Stimulated activated CD4-positive, alpha-beta T cell treated with anti-CD3 and anti-CD28 coated beads, Interleukin-1b, Interleukin-23, amount 100 ng/mL, for 24 hours (primary cell): ENCODE measurements at places on chromosomes 3 and 15.

DNA sequence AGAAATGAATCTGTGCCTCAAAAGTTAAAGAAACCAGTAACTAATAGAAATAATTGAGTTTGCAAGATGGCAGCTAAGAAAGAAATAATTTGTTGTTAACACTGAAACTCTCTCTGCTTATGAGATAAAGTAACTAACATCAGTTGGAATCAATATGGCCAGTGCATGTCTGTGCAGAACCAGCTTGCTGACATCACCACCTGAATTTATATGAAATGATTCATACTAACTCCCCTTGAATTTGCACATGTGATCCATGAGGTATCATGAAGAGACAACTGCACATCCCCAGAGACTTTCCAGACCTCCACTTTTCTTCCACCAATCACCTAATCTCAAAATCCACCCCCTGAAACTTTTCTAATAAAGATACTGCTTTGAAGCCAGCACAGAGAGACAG lies 10.3 kb upstream of the SLC25A38 start:
- DNase-seq = no peak

DNA sequence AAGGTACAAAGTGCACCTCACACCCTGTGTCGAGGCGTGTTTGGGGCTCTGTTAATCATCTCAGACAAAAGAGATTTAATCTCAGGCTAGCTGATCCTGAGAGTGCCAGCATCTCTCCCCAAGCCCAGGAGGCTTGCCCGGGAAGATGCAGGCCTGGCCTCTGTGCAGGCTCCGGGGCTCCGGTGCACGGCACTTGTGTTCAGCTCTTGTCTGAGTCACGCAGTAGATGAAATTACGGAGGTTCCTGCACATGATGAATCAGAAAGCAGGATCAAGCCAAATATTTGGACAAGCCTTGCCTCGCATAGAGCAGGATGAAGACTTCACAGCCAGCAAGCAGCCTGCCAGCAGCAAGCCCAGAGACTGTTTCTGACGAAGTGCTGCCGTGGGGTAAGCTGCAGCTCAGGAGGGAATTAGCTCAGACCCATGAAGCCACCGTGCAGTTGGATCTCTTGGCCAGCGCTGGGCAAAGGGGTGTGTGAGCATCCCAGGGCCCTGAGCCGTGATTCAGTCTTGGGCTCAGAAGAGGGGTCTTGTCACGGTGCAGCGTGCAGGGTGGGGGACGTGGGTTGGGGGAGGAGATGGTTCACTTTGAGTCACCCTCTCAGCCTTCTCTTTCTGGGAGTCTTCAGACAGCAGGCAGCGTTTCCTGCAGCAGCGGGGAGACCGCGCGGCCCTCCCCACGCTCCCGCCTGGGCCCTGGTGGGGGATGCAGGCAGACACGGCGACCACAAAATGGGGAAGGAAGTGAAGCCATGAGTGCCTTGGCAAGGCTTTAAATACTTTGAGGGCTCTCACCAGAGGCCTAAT lies 89.2 kb upstream of the MEF2A start:
- no peak for DNase-seq

DNA sequence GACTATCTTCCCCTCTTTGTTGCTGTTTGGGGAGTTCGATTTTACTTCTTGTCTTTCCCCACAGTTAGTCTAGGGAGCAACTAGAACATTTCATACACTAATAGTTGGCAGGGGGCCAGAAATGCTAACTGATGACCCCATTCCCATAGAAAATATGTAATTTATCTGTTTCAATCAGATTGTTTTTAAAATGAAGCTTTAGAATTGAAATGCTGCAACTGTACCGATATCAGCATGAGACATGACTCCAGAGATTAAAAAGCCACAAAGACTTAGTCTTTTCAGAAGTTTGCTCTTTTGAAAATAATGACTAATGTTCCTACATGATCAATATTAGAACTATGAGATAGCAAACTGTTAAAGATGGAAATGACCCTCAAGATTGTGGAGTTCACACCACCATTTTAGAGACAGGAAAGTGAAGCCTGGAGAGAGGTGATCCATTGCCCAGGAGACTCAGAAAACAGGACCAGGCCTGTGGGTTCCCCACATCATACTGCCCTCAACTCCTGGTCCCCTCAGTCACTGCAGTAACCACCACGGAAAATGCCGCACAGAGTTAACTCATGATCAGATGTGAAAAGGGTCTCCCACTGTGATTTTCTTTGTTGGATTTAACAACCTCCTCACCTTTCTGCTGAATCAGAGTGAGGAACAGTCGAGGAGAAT lies 130.3 kb downstream of the CHDH start:
- no peak for DNase-seq

DNA sequence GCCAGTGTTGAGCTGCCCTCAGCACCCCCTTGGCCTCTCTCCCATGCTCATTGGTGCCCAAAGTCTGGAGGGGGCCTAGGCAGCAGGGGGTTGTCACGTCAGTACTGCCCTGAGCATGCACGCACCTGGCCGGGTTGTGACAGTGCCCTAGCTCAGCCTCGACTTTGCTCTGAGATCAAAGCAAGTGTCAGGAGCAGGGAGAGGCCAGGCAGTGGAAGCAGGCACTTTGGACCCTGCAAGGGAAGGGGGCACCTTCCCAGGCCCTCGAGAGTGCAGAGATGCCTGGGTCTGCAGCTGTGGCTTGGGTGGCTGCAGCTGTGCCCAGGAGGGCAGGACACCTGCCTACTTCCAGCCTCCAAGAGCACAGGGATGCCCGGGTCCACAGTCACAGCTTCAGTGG lies 561.3 kb downstream of the NLGN1 start:
- no peak for DNase-seq

DNA sequence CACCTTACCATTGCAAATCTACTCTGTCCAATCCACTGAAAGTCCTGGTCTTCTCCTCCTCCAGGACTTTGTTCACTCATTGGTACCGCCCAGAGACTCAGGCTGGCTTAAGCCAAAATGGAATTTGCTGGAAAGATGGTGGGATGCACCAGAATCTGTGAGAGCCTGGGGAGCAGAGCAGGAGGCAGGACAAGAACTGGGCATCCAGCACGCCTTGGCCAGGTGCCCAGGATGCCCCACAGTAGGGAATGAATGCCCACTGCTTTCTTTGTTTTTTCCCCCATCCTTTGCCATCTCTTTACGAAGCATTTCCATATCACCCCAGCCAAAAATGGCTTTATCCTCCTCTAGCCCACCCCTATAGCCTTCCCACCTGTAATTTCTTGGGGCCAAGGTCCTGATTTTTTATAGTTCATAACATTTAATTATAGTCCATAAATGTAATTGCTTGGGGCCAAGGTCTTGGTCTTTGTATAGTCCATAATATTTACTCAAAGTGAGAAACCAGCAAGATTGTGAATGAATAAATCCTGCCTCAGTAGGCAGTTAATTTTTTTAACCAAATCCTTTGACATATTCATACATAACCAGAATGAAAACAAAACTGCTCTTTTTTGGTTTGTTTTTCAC lies 23.3 kb upstream of the IREB2 start:
- no peak for DNase-seq

DNA sequence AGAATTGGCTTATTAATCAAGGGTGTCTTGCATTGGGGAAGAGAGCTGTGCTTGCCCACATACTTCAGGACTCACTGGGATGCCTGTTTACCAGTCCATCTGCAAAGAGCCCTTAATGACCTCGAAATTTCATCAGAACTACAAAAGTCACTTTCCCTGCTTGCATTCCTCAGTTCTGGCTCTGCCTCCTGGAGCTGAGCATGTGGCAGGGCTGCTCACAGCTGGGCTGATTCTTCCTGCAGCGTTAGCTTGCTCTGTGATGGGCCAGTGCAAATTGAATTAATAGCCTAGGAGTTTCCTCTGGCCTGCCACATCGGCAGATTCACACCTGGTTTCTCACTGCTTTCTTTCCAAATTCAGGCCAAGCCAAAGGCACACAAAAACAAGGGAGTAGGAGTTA lies 108.9 kb downstream of the DUT start:
- DNase-seq = no peak

GRCh38 chr3:81249540-81250029 lies 511.9 kb downstream of the GBE1 start:
- no peak for DNase-seq

- DNase-seq = no peak
Observed at GRCh38 chr15:93048759-93049161, 40.3 kb downstream of the RGMA start.

DNA sequence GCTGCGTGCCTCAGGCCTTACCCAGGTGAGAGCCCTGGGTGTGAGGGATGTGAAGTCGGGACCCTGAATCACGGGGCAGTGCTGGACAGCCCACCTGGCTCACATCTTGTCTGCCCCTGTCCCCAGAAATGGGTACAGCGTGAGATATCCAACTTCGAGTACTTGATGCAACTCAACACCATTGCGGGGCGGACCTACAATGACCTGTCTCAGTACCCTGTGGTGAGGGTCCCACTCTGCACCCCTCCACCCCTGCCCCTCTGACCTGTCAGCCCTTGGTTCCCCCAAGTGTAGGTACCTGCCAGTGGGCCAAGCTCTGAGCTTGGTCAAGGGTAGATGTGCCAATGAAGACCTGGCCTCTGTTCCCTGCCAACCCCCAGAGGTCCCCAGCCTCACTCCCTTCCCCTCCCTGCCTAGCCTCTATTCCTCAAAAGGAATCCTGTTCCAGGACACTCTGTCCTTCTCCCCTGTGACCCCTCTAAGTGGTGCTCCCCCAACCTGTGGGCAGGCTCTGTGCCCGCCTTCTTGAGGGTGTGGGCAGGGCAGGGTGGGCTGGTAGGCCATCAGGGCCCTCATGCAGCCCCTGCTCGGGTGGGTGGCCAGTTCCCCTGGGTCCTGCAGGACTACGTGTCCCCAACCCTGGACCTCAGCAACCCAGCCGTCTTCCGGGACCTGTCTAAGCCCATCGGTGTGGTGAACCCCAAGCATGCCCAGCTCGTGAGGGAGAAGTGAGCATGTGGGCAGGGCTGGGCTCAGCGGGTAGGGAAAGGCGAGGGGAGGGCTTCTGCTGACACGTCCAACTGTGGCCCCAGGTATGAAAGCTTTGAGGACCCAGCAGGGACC lies 25.1 kb downstream of the NBEAL2 start:
- DNase-seq = no peak

DNA sequence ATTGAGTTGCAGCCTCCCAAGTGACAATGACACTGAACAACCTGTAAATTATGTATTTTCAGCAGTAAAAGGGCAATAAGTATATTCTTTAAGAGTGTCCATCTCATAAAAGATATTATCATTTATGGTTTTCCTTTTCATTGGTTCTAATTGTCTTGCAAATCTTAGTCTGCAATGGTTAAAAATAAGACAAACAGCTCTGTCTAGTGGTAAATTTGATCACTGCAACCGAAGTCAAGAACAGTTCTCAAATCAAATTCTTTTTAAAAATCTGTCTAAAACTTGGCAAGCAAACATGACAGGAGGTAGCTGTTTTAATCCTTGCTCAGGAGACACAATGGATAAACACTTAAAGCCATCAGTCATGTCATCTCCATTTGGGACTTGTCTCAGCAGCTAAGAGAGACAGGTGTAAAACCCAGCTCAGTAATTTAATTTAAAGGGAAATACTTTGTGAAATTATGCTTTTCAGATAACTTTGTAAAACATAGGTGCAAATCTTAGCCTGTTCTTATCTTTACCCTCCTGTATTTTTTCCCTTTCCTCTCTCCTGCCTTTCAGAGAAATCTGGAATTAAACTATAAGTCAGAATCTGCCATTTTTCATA lies 150.3 kb upstream of the ARHGEF26 start:
- DNase-seq = no peak

DNA sequence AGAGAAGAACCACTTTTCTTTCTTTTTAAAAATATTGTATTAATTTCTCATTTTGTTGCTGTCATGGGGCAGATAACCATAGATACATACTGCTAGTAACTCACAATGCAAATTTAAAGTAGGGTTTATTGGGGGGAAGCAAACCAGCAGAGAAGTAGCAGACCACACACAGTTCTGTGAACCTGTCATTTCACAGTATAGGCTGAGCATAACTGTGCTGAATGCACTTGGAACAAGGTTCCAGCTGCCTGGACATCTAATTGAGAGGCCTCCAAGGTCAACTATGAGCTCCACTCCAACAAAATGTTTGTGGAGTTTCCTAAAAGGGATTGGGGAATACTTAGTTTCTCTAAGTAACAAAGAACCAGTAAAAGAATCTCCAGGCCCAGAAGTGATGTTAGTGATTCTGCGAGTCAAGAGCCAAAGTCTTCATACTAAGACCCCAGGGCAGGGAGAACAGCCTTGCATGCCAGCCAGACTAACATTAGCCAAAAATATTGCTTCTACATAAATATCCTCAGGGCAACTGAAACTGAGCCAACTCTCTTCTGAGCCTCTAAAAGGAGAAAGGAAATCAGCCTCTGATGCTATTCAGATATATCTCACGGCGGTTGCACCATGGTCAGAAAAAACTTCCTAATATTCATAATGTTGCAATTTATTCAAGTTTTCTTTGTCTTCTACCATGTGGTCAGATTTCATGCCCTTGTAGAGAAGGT lies 856.4 kb upstream of the ALCAM start:
- DNase-seq = no peak

DNA sequence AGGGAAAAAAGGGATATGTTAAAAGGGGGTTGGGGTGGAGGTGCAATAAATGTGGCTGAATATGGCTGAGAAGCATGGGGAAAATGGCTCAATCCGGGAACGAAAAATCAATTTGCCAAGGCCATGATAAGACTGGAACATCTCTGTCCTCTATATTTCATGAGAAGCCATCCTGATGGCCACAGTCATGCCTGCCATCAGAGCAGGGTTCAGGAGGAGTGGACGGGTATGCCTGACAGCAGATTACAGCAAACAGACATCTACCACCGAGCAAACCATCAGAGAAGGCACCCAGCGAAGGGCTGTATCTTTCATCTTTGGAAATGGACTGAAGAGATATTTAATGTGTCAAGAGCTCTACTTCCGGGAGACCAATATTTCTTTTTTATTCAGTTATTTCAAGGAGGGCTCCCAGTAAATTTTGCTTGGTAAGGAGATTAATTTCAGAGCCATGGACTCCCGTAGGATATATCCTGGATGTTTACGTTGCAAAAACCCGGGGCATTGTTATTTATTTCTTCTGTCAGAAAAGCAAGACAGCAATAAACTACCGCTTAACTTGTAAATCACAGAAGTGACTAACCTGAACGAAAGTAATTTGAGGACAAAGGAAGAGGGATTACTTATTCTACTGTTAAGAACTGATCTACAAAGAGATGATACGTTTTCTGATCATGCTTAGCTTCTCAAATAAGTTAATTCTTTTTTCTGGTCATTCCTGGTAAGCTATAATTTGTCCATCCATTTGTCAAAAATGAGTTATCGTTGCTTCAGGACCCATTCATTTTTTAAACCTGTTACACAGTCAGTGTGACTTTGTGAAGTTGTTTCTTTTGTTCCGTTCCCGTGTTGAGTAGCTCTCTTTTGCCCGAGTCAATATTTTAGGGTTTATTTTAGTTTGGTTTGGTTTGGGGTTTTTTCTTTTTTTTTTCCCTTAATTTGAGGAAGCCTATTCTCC lies 80.6 kb upstream of the CHD2 start:
- DNase-seq = no peak

- no peak for DNase-seq
Observed at GRCh38 chr15:79989682-79990081, 18.7 kb upstream of the BCL2A1 start.

DNA sequence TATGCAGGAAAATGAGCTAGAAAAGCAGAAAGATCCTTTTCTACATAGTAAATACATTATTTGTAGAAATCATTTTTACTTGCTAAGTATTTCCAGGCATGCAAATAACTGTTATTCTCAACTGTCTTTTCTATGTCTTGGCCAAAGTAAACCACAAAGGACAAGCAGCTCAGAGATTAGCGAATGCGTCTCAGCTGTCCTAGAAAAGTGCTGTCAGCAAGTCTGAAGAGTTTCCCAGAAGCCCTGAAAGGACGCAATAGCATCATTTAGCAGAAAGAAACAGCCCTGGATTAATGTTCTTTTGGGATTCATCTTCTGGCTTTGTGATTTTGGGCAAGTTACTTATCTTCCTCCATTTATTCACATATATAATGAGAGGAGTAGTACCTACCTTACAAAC lies 100.3 kb downstream of the ZIC1 start:
- no peak for DNase-seq
